ENCODE measurements at places on chromosomes 3 and 15.

DNA sequence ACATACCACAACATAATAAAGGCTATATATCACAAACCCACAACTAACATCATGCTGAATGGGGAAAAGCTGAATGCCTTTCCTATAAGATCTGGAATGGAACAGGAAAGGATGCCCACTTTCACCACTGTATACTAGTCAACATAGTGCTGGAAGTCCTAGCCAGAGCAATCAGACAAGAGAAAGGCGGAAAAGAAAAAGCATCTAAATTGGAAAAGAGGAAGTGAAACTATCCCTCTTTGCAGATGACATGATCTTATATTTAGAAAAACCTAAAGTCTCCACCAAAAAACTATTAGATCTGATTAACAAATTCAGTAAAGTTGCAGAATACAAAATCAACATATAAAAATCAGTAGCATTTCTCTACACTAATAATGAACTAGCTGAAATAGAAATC is 14.6 kb upstream of the PIK3CA start:
- no peak for DNase-seq

DNA sequence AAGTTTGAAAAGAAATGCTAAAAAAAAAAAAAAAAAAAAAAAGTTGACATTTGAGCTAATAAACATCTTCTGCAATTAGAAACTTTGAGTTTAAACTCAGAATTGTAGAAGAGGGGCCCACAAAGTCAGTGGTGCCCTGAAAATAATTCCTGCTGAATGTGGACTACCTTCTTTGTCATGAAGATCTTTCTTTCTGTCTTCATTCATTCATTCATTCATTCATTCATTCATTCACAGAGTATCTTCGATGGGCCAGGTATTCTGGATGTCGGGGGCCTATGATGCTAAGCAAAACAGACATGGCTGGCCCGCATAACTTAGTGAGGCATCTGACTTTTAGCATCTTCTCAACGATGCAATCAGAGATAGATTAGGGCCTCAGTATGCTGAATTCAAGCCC is 24.6 kb downstream of the ETV5 start:
- DNase-seq: no peak

DNA sequence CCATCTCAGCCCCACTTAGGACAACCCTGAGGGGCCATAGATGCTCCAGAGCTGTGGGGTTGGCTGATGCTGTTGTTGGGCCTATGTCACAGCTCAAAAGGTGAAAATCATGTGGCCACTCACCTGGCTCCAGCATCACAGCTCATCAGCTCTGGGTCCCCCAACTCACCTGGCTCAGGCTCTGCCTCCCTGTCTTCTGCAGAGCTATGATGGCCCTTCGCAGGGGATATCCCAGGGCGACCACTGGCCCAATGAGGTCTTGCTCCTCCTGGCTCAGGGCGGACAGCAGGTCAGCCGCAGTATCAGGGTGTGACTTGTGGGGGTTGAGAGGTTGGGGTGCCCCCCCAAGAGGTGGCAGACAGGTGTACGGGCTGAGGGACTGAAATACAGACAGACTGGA is 15.7 kb downstream of the UBAP1L start:
- no peak for DNase-seq

- no peak for DNase-seq
These were observed 21.7 kb downstream of the SH3BP5 start for GRCh38 chr3:15310491-15311370.

DNA sequence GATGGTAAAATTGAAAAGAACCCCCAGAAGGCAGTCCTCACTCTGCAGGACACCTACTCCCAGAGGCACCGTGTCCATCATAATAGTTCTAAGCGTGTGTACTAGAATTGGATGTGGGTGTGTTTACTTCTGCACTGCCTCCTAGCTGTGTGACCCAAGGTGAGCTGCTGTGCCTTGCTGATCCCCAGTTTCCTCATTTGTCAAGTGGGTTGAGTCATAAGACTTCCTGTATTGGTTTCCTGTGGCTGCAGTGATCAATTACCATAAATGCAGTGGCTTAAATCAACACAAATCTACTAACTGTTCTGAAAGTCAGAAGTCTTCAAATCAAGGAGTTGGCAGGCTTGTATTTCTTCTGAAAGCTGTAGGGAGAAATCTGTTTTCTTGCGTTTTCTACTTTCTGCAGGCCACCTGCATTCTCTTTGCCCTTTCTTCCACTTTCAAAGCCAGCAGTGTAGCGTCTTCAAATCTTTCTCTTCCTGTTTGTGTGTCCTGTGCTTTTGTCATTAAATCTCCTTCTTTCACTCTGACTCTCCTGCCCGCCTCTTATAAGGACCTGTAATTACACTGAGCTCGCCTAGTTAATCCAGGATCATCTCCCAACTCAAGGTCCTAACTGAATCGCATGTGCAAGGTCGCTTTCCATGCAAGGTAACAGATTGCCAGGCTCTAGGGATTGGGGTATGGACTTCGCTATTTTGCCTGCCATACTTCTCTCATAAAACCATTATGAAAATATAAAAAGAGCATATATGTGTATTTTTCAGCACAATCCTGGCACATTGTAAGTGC is 59.0 kb downstream of the RORA start:
- DNase-seq: no peak

GRCh38 chr3:13785853-13786436 is 93.9 kb downstream of the WNT7A start:
- no peak for DNase-seq

DNA sequence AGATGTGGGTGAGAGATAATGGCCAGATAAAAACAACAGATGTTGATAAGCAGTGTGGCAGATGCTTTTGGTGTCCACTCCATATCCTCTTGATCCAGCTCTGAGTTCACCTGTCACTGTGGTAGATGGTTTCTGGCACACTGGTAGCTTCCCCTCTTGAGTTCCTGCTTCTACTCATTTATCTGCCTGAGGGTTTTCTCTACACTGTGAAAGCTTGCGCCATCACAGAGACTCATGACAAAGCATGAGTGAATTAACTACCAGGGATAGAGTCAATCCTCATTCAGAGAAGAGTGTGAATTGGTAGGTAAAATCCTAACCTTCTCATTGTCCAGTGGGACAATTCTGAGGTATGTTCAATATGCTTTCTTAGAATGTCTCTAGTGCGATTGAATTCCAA is 50.0 kb upstream of the ARHGEF26 start:
- no peak for DNase-seq

DNA sequence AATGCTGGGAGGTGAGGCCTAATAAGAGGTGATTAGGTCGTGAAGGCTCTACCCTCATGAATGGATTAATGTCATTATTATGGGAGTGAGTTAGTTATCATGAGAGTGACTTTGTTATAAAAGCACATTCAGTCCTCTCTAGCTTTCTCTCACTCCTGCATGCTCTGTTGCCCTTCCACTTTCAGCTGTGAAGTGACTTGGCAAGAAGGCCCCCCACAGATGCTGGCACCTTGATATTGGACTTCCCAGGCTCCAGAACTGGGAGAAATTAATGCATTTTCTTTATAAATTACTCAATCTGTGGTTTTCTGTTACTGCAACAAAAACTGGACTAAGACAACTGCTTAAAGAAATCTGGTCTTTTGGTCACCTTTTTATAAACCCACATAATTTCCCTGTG is 144.3 kb downstream of the FBN1 start:
- DNase-seq: no peak

DNA sequence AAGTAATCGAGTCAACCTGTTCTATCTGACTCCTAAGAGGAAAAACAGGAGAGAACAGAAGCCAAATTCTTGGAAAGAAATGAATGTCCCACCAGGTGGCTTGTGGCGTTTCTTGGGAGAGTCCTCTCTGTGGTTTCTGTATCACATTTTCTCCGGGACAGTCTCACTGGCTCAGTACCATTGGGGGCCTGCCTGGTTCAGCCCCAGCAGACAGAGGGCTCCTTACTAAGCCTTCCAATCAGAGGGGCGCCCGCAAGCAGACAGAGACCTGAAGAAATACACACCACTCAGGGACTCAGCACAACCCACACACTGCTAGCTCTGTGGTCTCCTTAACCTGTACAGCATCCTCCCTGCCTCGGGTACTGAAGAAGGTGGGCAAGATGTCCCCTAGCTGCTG is 302.1 kb downstream of the TLE3 start:
- DNase-seq: no peak

GRCh38 chr3:26653811-26654425 is 31.3 kb downstream of the LRRC3B start:
- DNase-seq: no peak

DNA sequence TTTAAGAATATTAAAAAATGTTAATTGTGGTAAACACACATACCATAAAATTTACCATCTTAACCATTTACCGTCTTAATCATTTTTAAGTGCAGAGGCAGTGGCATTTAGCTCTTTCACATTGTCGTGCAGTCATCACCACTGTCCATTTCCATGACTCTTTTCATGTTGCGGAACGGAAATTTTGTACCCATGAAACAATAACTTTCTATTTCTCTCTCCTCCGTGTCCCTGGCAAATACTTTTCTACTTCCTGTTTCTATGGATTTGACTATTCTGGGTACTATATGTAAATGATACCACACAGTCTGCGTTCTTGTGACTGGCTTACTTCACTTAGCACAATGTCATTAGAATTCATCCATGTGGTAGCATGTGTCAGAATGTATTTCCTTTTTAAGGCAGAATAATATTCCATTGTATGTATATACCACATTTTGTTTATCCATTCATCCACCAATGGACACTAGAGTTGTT is 27.9 kb downstream of the AKAP13 start:
- DNase-seq: no peak

DNA sequence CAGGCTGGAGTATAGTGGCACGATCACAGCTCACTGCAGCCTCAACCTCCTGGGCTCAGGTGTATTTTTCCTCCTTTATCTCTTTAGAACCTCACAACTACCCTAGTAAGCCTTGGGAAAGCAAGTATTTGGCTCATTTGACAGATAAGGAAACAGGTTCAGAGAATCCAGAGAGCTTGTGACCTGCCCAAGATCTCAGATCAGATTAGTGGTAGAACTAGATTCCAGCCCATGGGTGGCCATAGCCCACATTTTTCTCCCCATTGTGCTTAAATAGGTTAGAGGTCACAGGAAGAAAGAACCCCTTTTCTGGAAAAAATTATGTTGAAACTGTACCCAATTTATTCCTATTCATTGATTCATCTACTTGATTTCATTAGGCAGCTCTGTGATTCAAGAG is 64.3 kb downstream of the TSC22D2 start:
- no peak for DNase-seq

GRCh38 chr3:184129012-184129411 is 6.1 kb upstream of the EIF2B5 start:
- peak; percentile 31 for DNase-seq

GRCh38 chr3:60630953-60631352 is 620.3 kb downstream of the FHIT start:
- DNase-seq: no peak

GRCh38 chr3:119937229-119937628 is 155.3 kb downstream of the NR1I2 start:
- no peak for DNase-seq

DNA sequence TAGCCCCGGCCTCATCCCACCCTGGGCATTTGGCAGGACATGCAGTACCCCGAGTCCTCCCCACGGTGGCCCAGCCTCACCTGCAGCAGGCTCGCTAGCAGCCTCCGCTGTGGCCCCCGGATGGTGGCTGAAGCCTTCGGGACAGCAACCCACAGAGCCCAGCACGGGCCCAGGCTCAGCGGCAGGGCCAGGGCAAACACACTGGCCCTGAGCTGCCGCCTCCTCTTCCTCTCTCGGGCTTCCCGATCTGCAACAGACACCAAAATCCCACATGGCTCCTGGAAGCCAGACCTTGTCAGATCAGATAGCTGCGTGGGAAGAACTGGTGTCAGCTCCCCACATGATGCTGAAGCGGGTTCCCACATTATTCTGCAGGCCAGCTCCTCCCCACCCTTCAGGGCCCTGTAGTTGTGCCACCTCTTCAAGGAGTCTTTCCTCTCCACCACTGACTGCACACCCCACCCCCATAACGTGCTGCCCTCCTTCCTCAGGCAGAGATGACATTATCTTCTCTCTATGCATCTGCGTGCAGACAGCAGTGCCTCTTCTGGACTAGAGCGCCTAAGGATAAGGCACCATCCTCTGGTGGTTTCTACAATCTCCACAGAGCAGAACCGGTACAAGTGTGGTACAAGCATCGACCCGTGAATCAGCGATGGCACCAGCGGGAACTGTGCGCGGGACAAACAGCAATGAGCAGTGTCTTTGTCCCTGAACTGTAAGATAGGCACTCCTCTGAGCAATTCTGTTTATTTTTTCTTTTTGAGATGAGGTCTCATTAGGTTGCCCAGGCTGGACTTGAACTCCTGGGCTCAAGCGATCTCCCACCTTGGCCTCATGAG is 9.5 kb downstream of the TMEM44 start:
- DNase-seq: no peak

- DNase-seq: no peak
These were observed 23.0 kb downstream of the HPS3 start for GRCh38 chr3:149152420-149152819.

DNA sequence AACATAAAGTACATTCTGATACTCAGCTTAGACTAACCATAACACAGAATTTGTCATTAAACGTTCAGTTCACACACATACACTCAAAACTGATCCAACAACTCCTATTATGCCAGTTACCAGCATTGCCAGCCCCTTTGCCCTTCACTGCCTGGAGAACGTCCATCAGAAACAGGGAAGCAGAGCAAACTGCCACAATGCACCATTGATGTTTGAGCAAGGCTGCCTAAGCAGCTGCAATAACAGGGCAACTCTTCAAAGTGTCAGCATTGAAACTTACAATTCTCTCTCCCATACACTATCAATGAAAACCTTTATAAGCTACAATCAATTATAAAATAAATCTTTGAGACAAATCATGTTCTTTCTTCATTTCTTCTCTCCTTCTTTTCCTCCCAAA is 85.1 kb downstream of the ZBTB20 start:
- DNase-seq: no peak

DNA sequence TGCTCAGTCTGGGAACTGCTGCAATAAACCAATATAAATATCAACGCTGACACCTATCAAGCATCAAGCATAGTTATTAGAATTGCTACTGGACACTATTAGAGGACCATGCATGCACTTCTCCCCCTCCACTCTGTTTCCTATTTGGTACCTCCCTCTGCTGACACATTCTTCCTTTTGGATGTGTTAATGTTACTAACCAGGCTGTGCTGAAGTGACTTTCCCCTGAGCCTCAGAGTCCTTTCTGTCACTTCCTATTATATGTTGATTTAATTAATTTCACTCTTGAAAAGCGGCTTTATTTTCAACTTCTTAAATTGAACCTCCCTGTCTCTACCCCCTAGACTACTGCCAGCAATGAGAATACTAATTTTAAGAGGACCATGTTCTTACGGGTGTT is 379.1 kb downstream of the MCTP2 start:
- no peak for DNase-seq

DNA sequence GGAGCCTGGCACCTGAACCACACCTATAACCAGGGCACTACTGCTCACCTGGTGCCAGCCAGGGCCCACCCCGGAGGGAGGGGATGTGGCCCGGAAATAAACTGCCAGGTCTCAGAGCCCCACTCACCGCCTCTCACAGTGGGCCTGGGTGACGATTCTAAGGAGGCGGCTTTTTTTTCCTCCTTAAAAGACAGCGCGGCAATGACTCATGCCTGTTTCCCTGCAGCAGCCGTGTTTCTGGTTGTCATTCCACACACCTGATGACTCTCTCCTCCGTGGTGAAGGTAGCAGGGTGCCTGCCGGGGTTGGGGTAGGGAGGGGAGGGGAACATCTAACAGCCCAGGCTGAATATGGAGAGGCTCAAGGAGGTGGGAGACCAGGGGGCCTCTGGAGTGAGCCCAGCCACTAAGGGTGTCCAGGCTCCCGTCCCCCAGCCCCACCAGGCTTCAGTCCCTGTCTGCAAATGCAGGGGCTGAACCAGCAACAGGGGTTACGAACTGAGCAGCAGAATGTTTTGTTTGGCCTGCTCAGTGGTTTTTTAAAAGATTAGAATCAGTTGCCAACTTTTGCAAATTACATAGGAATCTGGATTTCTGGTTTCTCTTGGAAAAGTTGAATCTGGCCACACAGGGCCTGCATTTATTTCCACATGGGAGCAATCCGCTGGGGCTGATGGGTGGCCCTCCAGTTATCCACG is 127.3 kb upstream of the LINGO1 start:
- DNase-seq: no peak
